HCEC 1CT (cell line): ENCODE measurements at places on chromosomes 12 and 14.
A peak's percentile ranks its signal among the peaks of the same experiment; 100 is the strongest.

- no peak for DNase-seq
These were observed at the start of gene APOLD1 for GRCh38 chr12:12784911-12785814. Gene APOLD1 (plus strand): TSS chr12:12785659. CDS start chr12:12785692, 33 bp downstream.

DNA sequence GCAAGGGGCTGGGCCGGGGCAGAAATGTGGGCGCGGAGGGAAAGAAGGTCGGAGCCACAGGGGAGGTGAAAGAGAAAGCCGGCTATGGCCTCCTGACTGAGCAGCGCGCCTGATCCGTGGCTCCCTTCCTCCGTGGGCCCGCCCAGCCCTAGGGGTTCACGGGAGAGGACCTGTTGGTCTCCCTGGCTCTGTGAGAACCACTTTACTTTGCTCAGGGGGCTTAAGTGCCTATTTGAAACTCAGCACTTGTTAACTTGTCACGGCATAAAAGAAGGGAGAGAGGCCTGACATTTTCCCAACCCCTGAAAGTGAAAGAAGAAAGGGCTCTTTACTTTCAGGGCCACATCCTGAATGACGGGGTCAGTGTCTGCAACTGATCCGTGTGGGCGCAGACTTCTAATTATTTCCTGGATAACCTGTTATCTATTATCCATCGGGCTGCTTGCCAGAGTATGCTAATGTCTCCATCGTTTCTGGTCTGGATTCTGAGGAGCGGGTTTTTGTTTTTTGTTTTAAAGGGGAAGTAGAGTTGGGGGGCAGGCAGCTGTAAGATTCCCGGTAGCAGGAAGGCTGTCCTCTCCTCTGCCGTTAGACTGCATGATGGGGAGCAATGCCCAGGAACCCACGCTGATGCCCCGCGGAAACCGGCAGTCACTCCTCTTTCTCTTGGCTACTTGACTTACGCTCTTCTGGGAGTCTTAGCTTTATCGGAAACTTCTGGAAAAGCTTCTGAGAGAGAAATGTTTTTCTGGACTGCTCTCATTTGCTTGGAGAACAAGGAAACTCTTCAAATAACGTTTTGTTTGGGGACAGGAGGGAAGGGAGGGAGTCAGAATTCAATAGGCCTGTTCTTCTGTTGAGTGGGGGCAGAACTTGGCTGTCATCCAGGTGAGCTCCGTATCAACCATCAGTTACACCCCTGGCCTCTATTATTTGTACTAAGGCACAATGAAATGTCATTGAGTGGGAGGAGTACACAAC is 127.7 kb upstream of the MAX start:
- DNase-seq: peak; percentile 47

GRCh38 chr12:15728118-15728598 is 61.0 kb downstream of the EPS8 start:
- peak; percentile 83 for DNase-seq

DNA sequence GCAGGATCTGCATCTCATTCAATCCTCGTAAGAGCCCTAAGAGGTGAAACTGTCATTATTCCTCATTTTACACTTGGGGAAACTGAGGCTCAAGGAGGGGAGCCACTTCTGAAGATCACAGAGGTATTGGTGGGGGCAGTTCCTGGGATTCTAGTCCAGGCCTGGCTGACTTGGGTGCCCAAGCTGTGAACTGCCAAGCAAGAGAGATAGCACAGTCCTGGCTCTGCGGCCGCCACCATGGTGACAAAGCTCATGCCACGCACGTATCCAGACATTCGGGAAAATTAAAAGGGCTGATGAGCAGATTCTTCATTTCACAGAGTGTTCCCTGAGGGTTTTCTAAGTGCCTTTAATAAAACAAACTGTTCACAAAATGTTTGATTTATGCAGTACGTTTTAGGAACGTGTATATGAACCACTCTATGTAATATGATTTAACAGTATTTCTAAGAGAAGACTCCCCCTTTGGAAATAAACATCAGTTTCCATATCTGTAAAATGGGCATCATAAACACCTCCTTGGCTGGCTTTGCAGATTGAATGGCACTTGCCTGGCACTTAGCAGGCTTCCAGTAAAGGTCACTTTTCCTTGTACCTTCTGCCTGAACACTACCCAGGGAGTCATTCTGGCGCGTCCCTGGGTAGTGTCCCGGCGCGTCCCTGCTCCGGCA is 84.6 kb downstream of the ACACB start:
- no peak for DNase-seq

DNA sequence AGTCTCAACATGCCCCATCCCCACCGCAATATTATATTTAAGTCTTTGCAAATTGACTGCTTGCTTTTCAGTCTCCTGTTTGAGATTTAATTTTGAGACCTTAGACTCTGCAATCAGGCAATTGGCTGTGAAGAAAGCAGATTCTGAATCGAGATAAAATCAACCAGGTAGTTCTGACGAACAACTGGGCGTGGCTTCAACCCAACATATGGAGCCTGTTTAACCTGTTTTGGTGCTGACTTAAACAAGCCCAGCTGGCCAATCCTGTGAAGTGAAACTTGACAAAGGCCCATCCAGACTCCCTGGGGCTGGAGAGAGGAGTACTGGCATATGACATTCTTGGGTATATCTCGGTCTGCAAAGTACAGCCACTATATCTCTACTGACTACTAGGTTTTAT is 9.8 kb upstream of the CIPC start:
- DNase-seq: no peak

GRCh38 chr12:67413577-67413976 is 144.4 kb downstream of the CAND1 start:
- DNase-seq: no peak

DNA sequence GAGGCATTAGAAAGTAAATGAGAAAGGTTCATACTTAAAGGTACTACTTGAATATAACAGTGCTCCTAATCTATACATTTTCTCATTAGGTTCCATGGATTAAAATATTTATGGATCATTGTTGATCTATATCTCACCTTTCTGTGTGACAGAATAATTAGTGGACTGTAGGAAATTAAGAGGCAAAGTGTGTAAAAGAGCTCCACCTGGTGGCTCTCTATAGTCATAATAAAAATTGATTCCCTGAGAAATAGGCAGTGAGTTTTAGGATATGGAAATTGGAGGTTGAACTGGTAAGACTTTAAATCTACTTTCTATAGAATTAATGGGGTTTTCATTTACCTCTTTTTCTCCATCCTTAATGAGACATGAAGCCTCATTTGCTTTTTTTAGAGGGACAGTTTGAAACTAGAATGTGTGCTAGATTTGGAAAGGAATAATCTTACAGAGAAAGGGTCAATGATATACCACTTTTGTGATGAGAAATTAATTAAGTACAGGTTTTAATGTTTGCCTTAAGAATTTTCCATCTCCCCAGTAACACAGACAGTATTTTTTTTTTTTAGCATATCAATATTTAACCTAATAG is 11.8 kb upstream of the DERA start:
- peak; percentile 25 for DNase-seq

GRCh38 chr14:99744199-99744872 is 48.9 kb upstream of the EML1 start:
- DNase-seq: peak; percentile 61

GRCh38 chr12:46219877-46220655 is 48.8 kb downstream of the SLC38A1 start:
- peak; percentile 65 for DNase-seq

- no peak for DNase-seq
These were observed 127.3 kb downstream of the RFLNA start for GRCh38 chr12:124422142-124422569.

GRCh38 chr12:104189915-104190555 is 25.5 kb upstream of the TXNRD1 start:
- peak; percentile 24 for DNase-seq

DNA sequence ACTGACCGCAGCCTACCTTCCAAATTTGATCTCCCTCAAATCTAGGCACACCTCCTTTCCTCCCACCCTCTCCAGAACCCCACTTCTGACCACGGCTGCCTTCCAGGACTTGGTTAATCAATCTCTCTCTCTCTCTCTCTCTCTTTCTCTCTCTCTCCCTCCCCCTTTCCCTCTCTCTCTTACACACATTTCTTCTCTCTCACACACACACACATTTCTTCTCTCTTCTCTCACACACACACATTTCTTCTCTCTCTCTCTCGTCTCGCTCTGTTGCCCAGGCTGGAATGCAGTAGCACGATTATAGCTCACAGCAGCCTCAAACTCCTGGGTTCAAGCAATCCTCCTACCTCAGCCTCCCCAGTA is 521 bp upstream of the GMFB start:
- DNase-seq: no peak

GRCh38 chr14:104638927-104639450 is 34.4 kb upstream of the TMEM179 start:
- DNase-seq: no peak

DNA sequence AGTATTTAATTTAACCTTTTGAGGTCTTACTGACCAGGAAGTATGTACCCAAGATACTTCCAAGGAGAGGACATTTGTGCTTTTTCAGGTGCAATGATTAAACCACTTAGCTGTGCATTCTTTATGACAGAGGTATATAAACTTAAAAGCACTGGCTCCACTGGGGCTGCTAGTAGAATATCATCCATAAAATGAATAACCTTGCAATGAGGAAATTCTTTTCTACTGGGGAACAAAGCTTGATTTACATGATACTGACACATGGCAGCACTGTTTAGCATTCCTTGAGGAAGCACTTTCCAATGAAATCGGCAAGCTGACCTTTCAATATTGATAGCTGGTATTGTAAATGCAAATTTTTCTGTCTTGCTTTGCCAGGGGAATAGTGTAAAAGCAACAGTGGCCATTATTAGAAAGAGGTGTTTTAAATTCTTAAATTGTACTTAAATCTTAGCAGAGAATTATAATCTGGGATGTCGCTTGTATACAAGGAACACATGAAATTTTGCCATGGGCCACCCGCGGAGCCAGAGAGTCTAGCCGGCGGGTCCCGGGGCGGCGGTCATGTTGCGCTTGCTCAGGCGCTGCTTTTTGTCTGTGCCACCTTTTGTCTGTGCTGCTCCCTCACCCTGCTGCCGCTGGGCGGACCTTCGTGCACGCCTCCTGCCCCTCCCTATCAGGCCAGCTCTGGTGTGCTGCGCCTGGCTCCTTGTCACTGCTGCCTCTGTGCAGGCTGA is 20.9 kb upstream of the BLTP3B start:
- DNase-seq: peak; percentile 63

- DNase-seq: no peak
These were observed 1.9 kb downstream of the TMTC3 start for GRCh38 chr12:88144037-88144436.

- no peak for DNase-seq
These were observed 331.4 kb downstream of the TMTC2 start for GRCh38 chr12:83018088-83018487.

GRCh38 chr12:6367065-6367968 is 8.0 kb downstream of the SCNN1A start:
- peak; percentile 43 for DNase-seq

DNA sequence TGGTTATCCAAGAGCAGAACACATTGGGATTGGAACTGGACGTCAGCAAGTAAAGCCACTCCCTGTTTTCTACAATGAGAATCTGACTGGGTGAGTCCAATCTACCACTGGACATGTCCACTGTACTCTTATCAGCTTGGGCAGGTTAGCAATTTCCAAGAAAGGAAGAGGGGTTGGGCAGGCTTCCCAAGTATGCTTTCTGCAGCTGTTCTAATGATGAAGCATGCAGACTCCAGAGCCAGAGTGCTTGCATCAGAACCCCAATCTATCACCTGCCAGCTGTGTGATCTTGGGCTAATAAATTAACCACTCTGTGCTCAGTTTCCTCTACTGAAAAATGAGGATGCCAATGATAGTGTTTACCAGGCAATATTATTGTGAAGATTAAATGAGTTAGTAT is 92.0 kb downstream of the EMP1 start:
- no peak for DNase-seq

DNA sequence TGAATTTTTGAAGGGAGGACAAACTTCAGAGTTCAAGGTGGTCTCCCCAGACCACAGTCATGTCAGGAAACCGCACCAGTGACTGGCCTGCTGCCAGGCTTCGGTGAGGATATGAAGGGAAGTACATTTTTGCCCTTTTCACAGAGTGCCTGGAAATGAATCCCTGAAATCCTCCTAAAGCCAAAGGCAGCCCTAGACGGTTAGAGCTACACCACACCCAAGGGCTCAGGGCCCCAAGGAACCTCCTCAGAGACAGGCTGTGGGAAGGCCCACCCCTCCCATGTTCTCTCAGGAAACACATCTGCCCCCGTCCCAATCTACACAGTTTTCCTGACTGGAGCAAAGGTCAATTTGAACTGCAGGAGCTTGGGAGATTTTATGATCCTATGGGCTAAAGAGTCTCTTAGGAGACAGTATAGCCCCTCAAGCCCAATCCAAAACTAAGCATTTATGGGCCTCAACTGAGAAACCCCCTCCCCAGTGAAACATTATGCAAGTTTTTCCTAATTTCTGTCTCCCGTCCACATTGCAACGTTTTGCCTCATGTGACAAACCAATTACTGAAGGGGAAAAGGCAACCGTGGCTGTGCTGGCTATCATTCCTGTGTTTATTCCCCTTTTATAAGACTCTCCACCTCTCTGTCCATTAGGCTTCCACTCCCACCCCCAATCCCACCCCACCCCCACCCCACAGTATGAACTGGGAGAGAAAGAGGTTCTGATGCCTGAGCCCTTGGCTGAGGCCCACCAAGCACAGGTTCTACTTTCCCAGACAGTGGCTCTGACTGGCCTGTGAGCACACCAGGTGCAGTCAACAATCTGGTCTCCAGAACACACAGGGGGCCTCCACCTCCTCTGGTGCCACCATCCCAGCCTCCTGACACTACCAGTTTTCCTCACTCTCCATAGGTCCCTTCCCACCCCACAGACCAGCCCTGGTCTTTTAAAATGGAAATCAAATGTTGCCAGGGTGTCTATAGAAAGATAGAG is 9.6 kb upstream of the RNASE1 start:
- DNase-seq: no peak

DNA sequence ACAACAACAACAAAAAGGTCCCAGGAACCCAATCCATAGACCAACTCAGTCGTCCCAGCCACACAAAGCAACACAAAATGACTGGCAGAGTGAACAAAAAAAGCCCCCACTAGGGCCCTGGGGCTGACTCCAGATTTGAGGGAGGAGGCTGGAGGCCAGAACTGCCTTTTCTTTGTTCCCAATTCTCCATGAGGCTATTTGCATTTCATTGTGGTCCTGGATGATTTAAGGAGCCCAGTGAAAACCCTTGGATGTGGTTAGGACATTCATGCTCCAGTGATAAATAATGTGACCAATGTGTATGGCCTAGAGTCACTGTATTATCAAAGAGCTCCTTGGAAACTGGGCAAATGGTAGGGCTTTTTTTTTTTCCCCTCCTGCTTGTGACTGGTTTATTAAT is 192.9 kb downstream of the NUAK1 start:
- DNase-seq: no peak

- DNase-seq: no peak
These were observed 9.4 kb downstream of the SRSF9 start for GRCh38 chr12:120460157-120460556.

GRCh38 chr14:94601884-94602391 is 10.3 kb upstream of the SERPINA3 start:
- DNase-seq: peak; percentile 80
